ENCODE measurements at places on chromosomes 7 and 10.
A peak's percentile ranks its signal among the peaks of the same experiment; 100 is the strongest.

DNA sequence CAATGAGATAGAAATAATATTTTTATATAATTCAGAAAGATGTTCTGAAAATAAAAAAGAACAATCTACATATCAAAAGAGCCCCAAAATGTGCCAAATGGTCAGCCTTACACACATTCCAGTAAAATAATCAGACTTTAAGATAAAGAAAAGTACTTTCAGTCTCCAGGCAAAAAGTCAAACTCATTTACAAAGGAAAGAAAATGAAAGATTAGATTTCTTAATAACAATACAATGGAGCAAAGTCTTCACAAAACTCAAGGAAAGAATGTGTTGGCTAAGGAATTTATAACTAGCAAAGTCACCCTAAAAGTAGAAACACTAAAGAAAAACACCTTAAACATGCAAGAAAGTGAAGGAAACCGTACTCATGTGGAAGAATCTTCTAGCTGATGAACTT, 16.6 kb downstream of the RTKN2 start:
- DNase-seq, result no peak

GRCh38 chr10:116460219-116460618, 32.6 kb downstream of the PNLIPRP3 start:
- DNase-seq, result no peak

- no peak for DNase-seq
Observed at GRCh38 chr10:77529050-77529576, 108.5 kb downstream of the KCNMA1 start.

DNA sequence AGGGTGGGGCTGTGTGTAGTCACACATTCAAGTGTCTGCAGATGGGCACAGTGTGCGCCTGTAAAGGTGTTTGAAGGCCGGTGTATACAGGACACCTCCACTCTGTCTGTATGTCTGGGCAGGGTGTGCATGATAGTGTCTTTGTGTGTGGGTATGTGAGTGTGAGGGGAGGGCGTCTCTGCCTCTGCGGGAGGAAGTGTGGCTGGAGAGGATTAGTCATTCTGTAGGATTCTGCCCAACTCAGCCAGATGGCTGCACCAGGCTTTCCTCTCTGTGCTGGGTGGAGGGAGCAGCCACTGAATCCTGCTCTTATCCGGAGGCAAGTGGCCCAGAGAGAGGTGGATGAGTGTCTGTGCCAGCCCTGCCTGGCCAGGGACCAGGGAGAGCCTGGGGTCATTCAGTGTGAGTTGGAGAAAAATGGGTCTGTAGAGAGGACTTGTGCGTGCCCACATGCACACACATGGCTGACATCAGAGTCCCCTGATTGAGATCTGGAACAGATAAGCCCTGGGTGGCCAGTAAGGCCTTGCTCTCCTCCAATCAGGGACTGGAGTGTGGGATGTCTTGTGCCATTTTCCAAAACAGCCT, 1.7 kb downstream of the SFXN3 start:
- DNase-seq, result peak; percentile 68

DNA sequence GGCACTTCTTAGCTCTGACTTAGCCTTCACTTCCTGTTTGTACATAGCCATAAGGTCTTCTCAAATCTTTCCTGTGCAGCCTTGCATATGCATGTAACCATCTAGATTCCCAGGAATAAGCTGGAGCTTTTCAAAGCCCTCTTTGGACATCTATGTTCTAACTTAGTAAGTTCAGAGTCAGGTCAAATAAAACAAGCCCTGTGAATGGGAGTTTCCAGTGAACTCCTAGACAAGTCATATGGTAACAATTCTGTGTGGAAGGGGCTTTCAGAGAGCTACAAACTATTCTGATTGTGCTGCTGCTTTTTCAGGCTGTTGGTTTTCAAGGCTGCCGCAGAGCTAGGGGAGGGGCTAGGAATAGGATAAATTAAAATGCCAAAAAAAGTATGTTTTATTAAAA, 208.4 kb upstream of the AKR1E2 start:
- no peak for DNase-seq

- DNase-seq, result no peak
Observed at GRCh38 chr10:51066231-51066630, 8.1 kb upstream of the PRKG1 start.

All from T-helper 1 cell (primary cell).